ENCODE measurements at places on chromosomes 1 and 21. TPM values are rescaled to one million over a fixed set of nuclear protein-coding genes. Genes with fewer than 3 reads are reported as not detected.
A peak's percentile ranks its signal among the peaks of the same experiment; 100 is the strongest.

The OPTC gene
- not detected for polyA plus RNA-seq

The CYP4X1 gene
- not detected for polyA plus RNA-seq

GRCh38 chr1:62159940-62160348 lies 34.7 kb upstream of the L1TD1 start:
- no peak for DNase-seq

- no peak for DNase-seq
These were observed 40.1 kb downstream of the TRAPPC10 start for GRCh38 chr21:44052071-44052829.

DNA sequence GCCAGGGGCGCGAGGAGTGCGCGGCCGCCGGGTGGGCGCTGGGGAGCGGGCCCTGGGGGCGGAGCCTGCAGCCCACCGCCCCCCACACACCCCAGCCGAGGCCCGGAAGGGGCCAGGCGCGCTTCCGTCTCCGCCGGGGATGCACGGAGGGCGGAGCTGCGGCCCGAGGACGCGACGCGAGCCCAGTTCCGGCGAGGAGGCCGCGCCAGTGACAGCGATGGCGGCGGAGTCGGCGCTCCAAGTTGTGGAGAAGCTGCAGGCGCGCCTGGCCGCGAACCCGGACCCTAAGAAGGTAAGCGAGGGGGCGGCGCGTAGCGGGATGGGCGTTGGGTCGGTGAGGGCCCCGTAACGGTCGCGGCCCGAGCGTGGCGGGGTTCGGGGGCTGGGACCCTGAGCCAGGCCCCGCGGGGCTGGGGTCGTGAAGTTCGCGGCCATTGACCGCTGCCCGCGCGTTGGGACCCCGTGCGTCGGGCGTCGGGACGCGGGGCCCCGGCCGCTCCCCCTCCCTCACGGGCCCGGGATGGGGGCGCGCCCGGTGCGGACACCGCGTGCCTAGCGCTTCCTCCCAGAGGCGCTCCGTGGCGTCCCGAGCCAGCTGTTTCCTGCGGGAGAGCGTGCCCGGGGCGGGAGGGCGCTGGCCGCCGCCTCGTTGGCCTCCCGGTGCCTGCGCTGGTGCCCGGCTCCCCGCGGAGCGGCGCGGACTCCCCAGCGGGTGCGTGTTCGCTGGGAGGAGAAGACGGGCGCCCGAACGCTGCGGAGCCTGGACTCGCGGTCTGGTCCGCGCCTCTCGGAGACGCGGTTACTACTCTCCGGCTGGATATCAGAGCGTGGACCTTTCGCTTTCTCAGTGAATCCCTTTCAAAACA lies at the start of gene ELOA:
Gene ELOA, plus strand, starts transcription at position 185 of the 866 bp plus-strand sequence. Its CDS starts 33 bp downstream, at position 218.
- DNase-seq = peak; percentile 70

DNA sequence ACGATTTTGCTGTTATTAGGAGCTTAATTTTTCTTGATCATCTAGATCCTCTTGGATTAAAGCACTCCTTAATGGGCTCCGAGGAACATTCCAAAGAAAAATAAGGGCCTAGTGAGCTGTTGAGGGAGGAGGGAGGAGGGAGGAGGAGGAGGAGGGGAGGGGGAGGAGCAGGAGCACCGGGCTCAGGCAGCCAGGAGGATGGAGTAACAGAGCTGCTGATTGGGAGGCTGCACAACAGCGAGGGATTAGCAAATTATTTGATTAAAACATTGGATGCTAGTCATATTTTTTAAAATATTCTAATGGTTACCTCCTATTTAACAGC lies 302.1 kb upstream of the RRP15 start:
- DNase-seq = no peak

DNA sequence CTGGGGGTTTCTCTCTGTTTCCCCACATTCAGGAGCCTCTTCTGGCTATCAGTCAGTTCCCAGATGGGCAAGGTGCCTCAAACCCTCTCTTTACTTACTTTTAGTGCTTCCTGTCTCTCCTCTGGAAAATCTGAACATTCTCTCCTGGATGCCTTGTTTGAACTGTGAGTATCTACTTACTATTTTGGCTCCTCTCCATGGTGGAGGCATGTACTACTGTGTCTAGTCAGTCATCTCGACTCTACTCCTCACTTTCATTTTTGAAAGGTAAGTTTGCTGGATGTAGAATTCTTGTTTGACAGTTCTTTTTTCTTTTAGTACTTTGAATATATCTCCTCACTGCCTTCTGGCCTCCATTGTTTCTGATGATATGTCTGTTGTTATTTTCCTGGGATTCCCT lies 70.9 kb upstream of the FAM78B start:
- no peak for DNase-seq

- DNase-seq = peak; percentile 99
These were observed at the start of gene SH2D2A for GRCh38 chr1:156816561-156817328. SH2D2A (minus strand) TSS chr1:156816848; CDS start chr1:156816708, 140 bp downstream.

DNA sequence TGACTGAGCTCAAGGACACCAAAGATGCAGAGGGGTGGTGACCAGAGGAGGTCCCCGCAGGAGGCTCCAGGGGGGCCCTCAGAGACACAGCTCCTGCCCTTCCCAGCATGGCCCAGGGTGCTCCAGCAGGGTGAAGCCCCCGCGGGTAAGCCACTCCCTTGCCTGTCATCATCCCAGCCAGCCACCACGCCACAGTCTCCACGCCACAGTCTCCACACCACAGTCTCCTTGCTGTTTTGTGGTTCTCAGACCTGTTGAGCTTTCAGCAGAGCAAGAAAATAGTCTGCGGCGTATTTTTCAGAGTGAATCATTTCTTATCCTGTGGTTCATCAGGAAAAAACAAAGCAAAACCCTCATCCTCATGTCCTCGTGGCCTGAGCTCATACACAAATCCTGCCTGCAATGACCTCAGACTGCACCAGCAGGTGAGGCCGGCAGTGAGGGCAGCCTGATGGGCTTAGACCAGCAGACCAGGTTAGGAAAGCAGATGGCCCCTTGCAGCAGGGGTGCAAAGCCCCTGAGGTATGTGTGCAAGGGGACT lies 25.7 kb upstream of the ABCG1 start:
- peak; percentile 81 for DNase-seq

- no peak for DNase-seq
These were observed 29.1 kb upstream of the IGSF5 start for GRCh38 chr21:39715804-39716397.

- no peak for DNase-seq
These were observed 39.9 kb upstream of the BACH1 start for GRCh38 chr21:29258626-29259338.

GRCh38 chr1:7375781-7376660 lies 395.1 kb upstream of the VAMP3 start:
- DNase-seq = no peak

- DNase-seq = no peak
These were observed 27.8 kb downstream of the AVPR1B start for GRCh38 chr1:206089341-206089740.

DNA sequence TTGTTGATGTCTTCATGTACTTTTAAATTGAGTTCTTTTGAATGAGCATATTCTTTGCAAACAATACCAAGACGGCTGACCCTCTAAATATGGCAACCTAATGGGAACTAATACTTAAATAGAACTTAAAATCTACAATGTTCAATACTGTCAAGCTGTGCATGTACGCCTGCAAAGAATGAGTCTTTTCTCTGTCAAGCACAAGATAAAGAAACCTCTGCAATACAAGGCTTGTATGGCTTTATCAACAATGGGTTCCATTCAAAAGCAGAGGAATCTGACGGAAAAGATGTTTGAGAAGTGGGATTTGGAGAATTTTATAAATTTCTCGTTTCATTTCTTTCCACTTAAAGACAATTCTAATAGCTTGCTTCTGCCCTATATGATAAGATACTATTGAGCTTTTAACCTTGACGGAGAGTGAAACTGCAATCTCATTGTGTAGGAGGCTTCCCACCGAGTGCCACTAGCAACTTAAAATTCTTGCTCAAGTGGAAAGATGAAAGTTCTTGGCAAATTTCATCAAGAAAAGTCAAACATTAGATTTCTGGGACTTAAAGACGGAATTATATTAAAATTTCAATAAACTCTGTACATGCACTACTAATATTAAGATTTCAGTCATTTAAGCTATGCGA lies 119.8 kb downstream of the RGS21 start:
- no peak for DNase-seq

DNA sequence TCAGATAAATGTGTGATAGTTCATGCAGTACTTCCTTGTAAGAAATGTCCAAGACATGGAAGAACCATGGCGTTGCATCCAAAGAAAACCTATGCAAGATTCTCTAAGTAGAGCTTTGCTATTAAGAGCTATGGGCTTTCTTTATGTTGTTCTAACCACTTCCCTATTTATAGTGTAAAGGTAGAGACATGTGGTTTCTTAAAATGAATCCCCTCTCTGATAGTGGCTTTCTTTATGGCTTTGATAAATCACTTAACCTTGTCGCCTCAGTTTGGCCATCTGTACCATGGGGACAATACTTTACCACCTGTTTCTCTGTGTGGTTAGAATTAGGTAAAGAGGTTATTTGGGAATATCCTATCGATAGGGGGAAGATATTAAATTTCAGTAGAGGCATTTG lies 305.5 kb downstream of the NFIA start:
- no peak for DNase-seq

DNA sequence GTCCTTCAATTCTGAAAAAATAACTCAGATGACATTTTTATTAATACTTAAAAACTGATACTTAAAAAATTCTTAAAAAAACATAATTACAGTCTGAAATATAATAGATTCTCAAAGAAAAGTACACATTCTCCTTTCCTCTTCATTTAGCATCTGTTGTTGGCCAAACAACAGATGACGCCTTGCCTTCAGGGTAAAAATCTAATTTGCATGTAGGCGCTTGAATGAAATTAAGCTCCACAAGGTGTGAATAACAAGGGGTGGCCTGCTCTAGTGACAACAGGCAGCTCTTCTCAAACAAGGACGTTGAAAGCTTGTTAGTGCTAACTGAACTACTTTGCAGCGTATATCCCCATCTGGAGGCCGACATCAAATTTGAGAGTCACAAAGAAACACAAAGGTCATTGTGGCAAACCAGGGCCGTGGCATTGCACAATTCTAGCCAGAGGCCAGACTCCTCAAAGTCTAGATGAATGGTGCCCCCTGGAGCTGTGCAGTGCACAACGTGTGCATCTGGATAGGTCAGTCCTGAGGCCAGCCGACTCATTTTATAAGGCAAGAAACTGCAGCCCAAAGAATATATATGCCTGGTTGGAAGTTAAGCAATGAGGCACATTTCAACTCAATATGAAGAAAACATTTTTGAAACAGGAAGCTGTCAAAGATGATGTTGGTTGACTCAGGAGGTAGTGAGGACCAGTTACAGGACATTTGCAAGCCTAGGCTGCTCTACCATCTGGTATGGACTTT lies 459.2 kb upstream of the RUNX1 start:
- no peak for DNase-seq

DNA sequence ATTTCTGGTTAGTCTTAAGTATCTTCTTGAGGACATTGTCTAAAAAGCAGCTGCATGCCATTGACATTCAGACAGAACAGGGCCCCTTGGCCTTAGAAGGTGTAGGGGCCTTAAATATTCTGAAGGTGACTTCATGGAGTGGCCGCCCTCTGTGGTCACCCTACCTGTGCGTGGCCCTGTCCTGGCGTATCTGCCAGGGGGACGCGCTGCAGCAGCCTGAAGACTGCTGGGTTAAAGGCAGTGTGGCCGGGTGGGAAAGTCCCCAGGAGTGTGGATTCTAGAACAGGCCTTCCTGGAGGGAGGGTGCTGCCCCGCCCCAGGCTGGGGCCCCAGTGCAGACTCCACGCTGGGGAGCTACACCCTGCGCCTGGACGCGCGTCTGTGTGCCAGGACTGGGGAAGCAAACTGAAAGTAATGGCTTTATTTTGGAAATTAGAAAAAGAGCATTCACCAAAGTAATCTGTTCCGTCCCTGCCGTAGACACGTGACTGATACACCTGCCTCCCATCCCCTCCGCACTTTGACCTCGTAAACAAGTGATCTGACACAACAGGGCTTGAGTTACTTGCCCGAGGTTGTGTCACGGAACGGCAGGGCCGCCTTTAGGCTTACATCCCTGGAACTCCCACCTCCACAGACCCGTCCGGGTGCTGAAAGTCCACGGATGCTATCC lies 1.8 kb downstream of the AGPAT3 start:
- DNase-seq = no peak

DNA sequence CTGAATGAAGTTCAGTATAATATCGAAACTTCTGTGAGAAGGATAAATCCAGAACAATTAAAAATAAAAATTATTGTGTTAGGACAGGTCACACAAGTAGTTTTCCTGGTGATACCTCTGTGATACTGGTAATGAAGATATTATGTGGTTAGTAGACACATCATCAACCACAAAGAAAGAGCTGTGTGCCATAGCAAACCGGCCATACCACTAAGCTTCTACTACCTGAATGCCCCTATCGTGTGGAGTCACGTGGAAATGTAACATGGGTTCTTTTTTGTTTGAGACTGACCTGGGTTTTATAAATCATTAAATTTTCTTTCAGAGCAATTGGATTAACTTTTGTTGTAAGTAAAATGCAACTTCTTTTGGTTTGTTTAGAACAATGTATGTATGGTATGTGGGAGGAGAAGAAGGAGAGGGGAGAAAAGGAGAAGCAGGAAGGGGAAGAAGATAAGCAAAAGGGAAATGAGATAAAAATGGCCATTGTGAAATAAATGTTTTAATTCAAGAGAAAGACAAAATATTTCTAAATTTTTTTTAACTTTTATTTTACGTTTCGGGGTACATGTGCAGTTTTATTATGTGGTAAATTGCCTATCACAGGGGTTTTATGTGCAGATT lies 58.2 kb upstream of the LRRC8B start:
- DNase-seq = no peak

GRCh38 chr1:198660341-198661261 lies 21.8 kb downstream of the PTPRC start:
- peak; percentile 71 for DNase-seq

GRCh38 chr1:9294910-9295636 lies 2.4 kb downstream of the SPSB1 start:
- no peak for DNase-seq

DNA sequence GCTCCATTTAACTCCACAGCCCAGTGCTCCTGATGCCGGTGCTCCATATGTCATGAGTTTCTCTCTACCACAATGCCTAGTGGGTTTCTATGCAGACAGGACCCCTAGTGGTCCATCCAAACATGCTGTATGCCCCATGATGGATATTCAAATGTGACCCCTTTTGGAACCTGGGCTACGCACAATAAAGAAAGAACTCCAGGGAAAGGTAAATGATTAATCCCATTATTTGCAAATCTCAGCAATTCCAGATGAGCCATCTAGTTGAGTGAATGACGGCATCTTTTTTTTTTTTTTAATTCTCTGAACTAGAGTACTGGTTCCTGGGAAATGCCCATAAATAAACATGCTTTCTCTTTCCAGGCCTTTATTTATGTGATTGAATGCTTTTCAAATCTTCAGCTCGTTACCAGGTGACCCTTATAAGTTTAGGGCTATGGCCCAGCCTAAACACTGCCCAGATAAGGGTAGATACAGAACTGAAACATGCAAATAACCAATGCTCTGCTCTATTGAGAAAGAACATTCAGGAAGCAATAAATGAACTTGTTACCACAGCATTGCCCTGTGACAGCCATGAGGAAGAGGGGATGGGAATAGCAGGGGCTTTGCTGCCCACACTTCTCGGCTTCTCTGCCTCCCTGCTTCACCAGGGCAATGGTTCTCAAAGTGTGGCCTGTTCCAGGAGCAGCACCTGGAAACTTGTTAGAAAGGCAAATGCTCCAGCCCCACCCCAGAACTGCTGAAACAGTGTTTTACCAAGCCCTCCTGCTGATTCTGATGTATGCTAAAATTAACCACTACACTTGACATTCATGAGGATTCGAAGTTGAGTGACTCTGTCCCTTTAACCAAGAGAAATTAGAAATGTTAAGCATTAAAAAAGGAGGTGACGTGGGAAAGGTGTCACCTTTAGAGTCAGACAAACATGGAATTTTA lies 151.7 kb downstream of the SEC16B start:
- DNase-seq = no peak

Measured in immature natural killer cell (primary cell).